GM12892 (cell line): ENCODE measurements at places on chromosomes 5 and 9.

DNA sequence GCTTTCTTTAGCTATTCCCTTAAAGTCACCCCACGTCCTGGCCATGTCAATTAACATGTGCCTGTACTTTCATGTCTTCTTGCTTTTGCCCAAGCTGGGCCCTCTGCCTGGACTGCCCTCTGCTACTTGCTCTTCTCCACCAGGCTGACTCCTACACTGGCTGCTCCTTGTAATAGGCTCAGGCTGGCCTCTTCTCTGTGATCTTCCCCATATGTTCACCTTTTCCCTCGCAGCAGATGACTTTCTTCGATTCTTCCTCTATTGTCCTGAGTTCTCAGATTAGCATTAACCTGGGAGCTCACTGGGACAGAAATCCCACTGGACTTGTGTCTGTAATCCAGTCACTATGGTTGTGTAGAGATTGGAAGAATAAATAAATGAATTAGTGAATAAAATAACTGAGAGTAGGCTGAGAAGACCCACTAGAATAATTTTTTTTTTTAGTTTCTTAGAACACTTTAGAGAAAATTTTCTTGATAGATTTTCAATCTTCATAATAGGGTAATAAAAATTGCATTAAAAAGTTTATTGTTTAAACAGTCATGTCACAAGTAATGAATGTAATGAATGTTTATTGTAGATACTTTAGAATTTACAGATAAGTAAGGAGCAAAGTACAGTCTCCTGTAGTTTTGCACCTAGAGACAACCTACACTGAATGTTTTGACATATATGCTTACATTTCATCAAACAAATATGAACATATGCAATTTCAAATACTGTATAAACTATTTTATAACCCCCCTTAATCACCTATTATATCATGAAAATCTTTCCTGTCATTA, 47.4 kb upstream of the TNFSF15 start:
- DNase-seq, result no peak

DNA sequence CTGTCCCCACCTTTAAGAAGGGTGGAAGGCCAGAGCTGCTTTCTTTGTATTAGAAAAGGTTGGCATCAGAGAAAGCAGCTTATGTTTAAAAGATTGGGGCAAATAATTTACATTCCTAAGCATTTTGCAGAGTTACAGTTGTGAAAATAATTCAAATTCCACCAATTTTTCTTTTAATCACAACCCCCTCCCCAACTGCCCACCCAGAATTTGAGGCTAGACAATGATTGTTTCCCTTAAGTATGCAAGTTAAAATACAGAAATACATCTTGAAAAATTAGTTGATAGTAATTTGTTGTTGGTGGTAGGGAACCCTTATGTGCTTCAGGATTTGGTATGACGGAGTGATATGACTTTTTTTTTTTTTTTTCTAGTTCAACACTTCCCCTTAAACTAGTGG, 133.0 kb downstream of the ZSWIM6 start:
- DNase-seq, result no peak

GRCh38 chr5:42397267-42397666, 26.0 kb upstream of the GHR start:
- no peak for DNase-seq

DNA sequence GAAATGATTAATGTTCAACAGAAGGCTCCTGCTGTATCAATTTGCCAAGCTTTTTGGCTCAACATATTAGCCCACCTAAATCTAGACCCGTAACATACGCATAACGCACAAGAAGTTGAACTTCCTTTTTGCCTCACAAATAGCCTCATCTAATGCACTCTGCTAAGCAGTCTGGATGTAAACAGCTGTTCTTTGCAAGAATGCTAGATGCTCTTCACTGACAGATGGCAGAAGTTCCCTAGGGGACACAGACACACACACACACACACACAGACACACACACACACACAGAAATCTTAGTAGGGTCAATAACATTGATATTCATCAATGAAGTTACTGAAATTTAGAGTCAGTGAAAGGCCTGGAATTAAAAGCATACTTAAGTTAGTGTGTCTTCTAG, 13.2 kb upstream of the PCA3 start:
- no peak for DNase-seq

DNA sequence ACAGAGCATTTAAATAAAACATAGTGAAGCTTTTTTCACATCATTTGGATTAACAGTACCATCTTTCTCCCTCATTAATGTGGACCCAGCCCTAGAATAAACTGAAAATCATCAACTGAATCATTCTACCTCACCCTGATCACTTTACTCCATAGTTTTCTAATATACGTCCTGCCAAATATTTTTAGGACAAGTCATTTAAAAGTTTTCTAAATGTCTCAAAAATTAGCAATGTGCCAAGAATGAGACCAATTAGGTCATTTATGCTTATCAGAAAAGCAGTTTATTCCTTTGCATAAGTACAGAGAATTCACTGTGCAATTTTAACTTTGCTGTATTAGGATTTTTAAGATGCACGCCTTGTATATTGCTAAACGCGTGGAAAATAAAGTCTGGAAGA, 284.4 kb downstream of the PIK3R1 start:
- DNase-seq, result no peak

DNA sequence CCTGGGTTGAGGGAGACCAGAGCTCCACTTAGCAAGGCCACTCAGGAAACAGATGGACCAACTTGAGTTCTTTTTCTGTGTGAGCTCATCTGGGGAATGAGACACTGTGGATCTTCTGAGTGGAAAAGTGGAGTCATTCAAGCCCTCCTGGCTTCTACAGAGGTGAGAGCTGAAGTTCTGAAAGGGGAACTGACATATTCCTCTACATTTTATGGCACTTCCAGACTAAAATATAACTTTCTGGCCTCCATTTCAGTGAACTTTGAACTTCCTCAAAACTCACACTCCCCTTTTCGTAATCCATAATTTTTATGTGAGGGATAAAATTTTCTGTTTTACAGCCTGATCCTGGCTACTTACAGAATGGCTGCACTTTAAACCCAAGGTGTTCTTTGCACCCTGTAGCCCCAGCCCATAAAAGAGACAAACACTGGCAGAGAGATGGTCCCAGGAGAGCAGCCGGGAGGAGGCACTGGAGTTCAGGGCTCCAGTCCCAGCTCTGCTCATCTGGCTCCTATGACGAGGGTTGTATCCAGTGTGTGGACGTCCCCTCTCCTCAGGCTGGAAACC, 10.8 kb downstream of the SPAAR start:
- no peak for DNase-seq

- DNase-seq, result no peak
These were observed 89.5 kb upstream of the PUM3 start for GRCh38 chr9:2933165-2934095.

GRCh38 chr9:114281473-114282103, 41.3 kb upstream of the ORM1 start:
- no peak for DNase-seq

DNA sequence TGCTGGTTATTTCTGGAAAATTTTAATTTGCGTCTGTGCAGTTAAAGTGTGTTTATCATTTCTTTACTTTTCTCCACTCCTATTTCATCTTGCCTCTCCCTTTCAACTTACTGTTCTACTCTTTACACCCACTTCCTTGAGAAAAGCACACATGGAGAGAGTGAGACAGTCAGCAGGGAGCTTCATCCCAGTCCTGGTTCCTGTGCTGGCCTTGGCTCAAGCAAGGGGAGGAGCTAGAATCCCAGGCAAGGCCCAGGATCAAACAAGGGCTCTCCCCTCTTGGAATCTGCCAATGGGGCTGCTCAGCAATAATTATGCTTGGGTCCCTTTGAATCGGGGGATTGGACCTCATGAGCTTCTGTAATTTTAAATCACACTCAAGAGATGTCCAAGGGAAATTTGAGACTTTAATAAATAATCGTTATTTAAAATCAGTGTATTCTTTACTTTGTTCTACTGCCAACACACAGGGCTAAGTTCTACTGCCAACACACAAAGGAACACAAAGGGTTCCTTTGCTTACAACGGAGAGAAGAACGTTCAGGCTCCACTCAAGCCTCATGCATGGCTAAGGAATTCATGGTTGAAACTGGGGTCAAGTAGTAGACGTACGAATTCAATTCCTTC, 439.3 kb upstream of the DAB2 start:
- DNase-seq, result no peak

GRCh38 chr5:135135530-135136226, 101.7 kb upstream of the PITX1 start:
- no peak for DNase-seq

DNA sequence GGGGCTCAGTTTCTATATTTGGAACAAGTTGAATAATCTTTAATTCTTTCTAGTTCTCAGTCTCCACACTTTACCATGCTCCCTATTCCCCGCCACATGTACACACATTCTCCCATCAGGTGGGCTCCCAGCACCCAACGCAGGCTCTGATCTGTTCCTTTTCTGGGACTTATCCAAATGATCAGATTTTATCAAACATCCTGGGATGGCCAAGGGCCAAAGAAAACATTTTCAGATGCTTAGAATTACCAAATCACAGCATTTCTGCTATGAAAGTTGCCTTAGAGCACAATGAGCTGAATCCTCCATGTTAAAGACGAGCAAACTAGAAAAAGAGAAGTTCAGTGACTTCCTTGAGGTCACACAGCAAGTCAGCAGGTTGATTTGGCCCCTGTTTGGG, 153.4 kb downstream of the SEC61B start:
- DNase-seq, result no peak

DNA sequence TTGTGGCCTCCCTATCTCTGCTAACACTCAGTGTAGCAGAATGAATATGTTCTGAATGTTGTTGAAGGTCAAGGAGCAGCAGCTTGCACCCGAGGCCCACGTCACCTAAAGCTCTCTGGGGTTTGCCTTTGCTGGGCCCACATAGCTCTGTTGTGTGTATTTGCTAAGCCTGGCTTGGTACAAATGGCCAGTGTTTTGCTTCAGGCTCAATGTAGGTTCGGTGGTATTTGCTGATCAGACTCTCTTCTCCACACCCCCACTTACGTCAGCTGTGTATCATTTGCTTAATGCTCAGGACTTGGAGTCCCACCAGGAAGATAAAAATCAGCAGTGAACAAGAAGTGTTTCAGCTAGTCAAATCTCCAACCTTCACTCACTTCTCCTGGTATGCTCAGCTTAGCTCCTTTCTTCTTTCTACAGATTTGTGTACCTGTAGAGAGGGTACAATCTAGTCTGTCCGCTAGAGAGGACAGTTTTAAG, 4.8 kb upstream of the RFESD start:
- DNase-seq, result no peak

DNA sequence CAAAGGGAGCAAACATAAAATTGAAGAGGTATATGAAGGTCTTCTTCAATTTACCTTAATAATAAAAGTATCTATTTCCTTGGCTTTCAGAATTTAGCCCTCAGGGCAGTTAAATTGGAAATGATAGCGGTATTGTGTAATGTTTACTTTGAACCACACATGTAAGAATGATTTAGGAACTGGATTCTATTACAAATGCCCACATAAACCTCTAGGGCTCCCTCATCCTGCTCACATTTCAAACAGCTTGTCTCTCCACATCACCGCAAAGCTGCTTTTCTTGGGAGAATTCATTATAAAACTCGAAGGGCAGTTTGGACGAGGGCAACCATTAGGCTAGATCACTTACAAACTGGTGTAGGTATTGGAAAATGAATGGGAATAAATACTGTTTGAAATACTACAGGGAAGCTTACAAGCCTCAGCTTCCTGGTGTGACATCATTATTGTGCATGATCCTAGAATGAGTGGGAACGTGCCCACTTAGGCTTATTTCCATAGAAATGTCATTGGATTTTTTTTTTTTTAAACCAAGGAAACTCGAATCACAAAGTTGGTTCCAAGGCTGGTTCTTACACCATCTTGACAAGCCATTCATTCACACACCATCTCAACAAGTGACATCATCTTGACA, 47.3 kb downstream of the MTRR start:
- no peak for DNase-seq

DNA sequence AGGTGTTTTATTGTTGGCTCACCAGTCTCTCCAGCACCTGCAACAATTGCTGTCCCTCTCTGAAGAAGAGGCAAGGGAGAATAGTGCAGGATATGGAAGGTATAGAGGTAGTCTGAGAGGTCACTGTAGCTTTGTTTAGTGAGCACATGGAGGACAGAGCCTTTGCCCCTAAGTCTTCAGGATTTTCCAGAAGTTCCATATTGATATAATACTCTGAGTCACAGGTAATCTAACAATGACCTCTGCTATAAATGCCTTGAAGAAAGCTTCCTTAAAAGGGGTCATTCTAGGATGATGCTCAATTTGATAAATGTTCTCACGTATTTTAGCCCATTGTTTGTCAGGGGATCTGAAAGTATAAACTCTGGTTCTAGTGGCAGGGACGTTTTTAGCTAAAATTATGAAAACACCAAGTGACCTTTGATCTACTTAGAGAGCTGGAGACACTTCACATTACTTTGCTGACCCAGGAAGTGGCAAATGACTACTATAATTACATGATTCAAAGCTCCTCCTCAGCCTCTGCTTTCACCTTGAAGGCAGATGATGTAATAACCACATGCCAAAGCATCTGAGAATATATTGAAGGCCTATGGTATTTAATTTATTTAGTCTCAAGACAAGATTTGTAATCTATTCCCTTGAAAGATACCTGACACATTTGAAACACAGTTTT, 366.9 kb upstream of the NUDT12 start:
- DNase-seq, result no peak

DNA sequence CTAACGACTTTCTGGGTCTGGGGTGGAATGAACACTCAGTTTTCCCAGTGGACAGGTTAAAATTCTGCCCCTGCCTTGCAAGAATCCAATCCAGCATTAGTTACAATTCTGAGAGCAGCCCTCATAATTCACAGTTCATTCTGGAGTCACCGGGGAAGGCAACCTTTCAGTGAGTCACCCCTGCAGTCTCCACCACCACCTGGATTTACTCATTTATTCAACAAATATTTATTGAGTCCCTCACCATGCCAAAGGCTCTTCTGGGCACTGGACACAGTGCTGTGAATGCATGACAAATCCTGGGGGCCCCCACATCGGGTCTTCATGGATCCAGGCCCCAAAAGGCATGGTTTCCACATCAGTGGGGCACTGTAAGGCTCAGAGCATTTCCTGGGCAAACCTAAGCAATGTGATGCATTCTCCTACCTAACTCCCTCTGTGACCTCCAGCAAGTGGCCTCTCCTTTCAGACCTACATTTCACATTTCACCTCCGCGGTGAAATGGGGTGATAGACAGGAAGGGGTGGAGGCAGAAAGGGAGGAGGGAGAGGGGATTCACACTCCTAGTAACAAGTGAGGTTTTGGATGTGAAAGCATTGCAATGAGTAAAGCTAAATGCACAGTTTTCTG, 6.4 kb upstream of the MSX2 start:
- DNase-seq, result no peak

GRCh38 chr9:69937360-69937759, 106.3 kb upstream of the MAMDC2 start:
- no peak for DNase-seq

- DNase-seq, result no peak
These were observed 46.4 kb upstream of the CHD1 start for GRCh38 chr5:98975223-98975622.

DNA sequence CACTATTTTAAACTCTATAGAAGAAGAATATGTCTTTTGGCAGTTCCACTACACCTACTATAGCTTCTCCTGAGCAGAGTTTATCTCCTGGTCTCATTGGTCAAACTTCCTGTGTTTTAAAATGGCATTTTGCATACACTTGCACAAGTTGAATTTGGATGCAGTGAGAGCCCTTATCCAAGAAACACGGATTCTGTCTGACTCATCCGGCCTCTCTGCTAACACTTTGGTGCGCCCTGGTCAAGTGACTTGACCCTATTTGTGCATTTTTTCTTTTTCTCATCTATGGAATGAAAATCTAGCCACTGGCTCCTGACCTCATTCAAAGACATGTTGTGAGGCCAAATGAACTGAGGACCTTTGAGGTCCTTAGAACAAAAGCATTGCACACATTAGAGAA, 20.0 kb downstream of the PIP5K1B start:
- DNase-seq, result no peak

GRCh38 chr5:132378580-132378979, 9.1 kb downstream of the SLC22A5 start:
- no peak for DNase-seq
